ENCODE measurements at places on chromosomes 1 and 21.

GRCh38 chr1:85475055-85475454, 10.1 kb upstream of the DDAH1 start:
- DNase-seq, result no peak

DNA sequence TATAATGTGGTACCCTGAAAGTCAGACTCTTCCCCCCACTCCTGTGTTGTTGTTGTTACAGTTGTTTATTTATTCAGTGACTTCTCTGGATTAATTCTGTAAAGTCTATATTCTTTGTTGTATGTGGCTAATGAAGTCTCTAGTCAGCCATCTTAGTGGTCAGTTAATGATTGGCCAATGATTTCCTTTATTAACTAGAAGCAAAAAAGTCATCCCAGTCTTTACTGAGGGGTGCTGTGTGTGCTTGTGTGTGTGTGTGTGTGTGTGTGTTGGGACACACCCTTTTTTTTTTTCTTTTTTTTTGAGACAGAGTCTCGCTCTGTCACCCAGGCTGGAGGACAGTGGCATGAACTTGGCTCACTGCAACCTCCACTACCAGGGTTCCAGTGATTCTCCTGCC, 37.3 kb upstream of the HYI start:
- DNase-seq, result no peak

DNA sequence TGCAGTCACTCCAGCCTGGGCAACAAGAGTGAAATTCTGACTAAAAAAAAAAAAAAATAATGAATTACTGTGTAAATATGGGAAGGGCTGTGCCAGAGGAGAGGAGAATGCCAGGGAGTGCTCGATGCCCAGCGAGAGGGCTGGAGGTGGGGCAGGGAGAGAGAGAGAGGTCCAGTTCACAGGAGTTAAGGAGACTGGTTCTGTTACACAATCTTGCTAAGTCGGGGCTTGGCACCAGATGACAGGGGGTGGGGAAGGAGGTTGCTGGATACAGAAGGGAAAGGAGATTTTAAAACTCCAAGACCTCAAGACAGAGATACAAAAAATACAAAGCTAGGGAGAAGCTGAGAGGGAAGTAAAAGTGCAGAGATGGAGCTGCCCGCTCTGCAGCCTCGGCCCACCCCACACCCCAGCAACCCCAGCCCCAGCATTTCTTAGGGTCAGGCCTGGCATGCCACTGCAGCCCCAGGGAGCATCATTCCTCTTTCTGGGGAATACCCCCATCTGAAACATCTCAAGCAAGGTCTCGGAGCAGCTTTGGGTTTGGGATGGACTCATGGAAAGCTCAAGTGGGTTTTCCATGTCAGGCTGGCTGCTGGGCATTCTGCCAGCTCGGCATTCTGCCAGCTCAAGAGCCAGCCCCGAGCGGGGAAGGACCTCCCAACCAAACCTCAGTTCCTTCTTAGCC, 991 bp downstream of the SELENBP1 start:
- DNase-seq, result peak; percentile 64

- DNase-seq, result no peak
Measured at GRCh38 chr21:44891631-44892031, 18.1 kb upstream of the PTTG1IP start.

DNA sequence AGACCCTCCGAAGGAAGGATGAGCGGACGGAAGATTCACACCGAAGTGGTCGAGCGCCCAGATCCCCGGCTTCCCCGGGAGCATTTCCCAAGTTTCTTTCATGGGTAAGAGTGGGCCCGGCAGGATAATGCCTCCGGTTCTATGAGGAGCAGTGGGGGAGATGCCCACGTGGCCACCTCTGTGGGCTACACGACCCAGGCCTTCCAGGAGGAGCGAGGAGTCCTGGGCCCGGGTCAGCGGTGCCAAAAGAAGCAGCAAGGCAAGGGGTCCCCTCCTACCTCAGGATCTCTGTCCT, 7.9 kb upstream of the NBPF11 start:
- DNase-seq, result no peak

Data from breast epithelium (tissue), 4 donors.